Upper lobe of left lung (tissue), 6 donors: ENCODE measurements at places on chromosomes 16 and 17. TPM values are rescaled to one million over a fixed set of nuclear protein-coding genes. Genes with fewer than 3 reads are reported as not detected.

- no peak overlapping the region for H3K4me3 ChIP-seq
- H3K4me1 ChIP-seq: no peaks in the 10 kb centered on the region
- DNase-seq: no peak
Measured at GRCh38 chr17:304461-304860, 48.1 kb downstream of the RPH3AL start.

Gene C16orf46
- total RNA-seq: not detected

DNA sequence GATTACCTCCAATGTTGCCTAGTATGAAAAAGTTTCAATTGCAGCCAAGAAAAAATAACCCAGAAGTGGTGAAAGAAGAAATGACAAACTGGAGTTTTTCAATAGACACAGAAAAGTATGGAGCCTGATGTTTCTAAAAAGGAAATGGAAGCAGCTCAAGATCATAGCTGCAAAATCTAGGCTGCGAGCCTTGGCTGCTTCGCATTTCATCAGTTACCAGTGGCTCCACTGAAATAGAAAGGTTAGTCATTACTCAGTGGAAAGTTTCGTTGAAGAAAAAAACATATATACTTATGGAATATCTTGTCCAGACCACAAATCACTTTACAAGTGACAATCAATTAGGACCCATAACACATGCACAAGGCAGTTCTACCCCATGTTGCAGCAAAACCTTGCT is 206.8 kb upstream of the SOX9 start:
- no peak overlapping the region for H3K27ac ChIP-seq
- H3K4me3 ChIP-seq: no peak overlapping the region
- no peak for DNase-seq
- no peaks in the 10 kb centered on the region for H3K27me3 ChIP-seq

Gene SPEM1
- total RNA-seq: not detected

DNA sequence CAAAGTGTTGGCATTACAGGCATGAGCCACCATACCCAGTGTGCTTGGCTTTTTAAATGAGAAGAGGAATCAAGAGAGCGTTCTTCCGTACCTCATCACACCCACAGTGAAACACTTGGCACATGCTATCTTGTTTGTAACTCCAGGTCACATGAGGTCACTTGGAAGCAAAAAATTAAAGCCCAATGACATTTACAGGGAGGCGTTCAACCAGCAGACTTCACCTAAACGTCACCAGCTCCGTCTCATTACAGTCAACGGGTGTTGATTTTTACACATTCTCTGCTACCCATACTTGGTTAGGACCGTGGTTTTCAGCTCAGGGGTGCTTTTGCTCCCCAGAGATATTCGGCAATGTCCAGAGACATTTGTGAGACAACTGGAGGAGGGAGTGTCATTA is 127.0 kb downstream of the XYLT1 start:
- no peak for DNase-seq
- H3K27ac ChIP-seq: no peak overlapping the region
- peaks cover 11% of the 10 kb centered on the region for H3K4me1 ChIP-seq

Gene NPTX1
- 1.8 TPM for total RNA-seq

- DNase-seq: no peak
- no peaks in the 10 kb centered on the region for H3K4me1 ChIP-seq
- no peaks in the 10 kb centered on the region for H3K27me3 ChIP-seq
- no peak overlapping the region for H3K27ac ChIP-seq
Measured at GRCh38 chr16:54165912-54166865, 120.4 kb downstream of the IRX3 start.

DNA sequence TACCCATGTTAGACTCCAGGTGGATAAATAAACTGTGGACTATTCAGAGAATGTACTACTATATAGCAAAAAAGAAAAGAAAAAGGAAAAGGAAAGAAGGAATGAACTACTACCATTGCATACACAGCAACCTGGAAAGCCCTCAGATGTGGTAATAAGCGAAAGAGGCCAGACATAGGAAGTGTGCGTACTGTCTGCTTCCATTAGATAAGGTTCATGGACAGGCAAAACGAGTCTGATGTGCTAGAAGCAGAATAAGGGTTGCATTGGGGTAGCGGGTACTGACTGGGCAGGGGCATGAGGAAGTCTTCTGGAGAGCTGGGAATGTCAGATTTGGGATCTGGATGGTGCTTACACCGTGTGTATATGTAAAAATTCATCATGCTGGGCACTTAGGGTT is 21.8 kb downstream of the CLEC16A start:
- H3K27me3 ChIP-seq: no peaks in the 10 kb centered on the region
- H3K4me3 ChIP-seq: no peak overlapping the region
- H3K36me3 ChIP-seq: peaks cover 50% of the 10 kb centered on the region

DNA sequence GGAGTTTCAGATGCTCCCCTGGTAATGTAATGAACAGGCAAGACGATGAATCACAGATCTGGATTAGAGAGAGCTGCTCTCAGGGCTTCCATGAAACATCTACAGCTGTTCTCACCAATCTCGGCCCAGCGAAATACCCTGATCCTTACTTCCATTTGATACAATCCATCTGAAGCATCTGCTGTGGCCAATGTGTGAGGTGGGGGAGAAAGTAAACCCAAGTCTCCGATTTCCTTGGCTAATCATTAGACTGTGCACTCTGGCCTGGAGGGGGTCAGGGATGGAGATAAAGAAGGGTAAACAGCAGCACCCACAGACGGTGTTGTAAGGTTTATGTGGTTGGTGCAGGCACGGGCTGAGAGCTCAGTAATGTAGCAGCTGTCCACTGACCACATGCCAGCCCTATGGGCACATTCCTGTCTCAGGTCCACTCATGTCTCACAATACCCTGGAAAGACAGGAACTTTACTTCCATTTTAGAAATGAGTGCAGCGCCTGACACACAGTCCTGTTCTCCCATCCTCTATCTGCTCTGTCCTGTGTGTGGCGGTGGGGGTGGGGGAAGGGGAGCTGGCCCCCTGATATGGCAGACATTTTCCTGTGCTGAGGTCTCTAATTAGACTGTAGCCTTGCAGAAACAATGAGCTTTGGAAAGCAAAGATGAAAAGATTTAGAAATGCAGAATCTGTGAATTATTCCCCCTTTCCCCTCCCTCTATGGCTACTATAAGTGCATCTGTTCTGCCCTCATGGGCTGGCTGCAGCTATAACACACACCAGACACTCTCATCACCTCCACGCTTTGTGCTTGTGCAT is 48.3 kb upstream of the ERN1 start:
- H3K4me1 ChIP-seq: peaks cover 32% of the 10 kb centered on the region
- H3K36me3 ChIP-seq: no peaks in the 10 kb centered on the region
- no peak overlapping the region for H3K27ac ChIP-seq
- H3K27me3 ChIP-seq: no peaks in the 10 kb centered on the region

DNA sequence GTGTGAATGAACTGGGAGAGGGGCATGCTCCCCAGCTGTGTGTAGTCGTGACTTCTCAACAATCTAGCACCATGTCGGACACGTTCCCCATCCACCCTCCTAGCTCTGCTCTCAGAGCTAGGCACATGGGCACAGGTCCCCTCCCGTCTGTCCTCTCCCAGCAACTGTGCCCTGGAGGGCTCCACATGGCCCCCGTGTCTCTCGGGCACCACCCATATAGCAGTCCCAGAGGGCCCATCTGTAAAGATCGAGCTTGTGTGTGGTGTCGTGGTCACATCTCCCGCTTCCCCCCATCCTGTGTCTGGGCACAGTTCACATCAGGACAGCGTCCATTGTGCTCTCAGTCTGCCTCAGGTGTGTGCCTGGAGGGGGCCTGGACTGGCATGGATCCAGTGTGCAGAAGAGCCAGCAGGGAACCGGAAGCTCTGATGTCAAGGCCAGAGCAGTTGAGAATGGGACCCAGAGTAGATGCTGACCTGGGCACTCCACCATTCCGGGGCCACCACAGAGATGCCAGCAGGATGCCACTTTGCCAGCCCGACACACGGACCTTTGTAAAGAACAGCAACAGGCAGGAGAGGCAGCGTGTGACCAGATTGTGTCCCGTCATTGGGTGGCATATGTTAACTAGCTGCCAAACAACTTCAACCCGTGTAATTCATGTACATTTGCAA is 55.7 kb downstream of the MARF1 start:
- no peak overlapping the region for H3K4me3 ChIP-seq
- peaks cover 5% of the 10 kb centered on the region for H3K36me3 ChIP-seq
- H3K27me3 ChIP-seq: no peaks in the 10 kb centered on the region
- no peak for DNase-seq
- H3K27ac ChIP-seq: no peak overlapping the region

GRCh38 chr16:78645657-78646056 is 546.2 kb downstream of the WWOX start:
- H3K4me1 ChIP-seq: no peaks in the 10 kb centered on the region
- DNase-seq: no peak
- no peak overlapping the region for H3K4me3 ChIP-seq
- H3K27ac ChIP-seq: no peak overlapping the region
- no peaks in the 10 kb centered on the region for H3K36me3 ChIP-seq

DNA sequence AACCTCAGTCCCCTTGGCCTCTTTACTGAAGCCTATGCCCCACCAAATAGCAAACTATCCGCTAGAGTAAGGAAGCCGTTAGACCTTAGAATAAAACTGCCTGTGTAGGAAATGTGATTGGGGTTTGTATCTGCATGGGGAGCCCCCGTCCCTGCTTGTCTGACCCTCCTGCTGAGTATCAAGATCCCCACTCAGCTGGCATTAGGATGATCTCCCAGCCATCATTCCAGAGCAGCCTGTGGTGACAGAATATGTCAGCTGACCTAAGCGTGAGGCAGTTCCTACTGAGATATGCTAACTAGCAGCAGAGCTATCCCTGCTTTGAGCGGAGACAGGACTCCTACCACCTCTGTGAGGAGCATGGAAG is 645 bp upstream of the GFOD2 start:
- peak overlapping the region; percentile 92 for H3K27ac ChIP-seq

DNA sequence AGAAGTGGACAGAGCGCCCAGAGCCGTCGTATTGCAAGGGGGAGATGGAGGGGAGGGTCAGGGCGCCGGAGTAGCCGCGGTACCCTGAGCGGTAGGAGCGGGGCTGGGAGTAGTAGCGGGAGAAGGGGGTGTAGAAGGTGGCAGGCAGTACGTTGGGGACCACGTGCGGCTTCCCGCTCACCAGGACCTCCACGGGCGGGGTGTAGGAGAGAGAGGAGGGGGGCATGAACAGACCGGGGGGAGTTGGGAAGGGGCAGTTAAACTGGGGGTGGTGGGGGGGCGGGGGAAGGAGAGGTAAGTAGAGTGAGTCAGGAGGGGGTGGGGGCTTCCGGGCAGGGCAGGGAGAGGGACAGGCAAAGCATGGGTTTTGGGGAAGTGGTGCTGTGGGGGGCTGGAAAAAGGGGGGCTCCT is 16.8 kb downstream of the ST6GALNAC2 start:
- H3K27me3 ChIP-seq: no peaks in the 10 kb centered on the region
- H3K36me3 ChIP-seq: peaks cover 8% of the 10 kb centered on the region
- no peak overlapping the region for H3K27ac ChIP-seq
- peaks cover 23% of the 10 kb centered on the region for H3K4me1 ChIP-seq
- no peak overlapping the region for H3K4me3 ChIP-seq
- no peak for DNase-seq

- no peaks in the 10 kb centered on the region for H3K27me3 ChIP-seq
- DNase-seq: no peak
- no peak overlapping the region for H3K4me3 ChIP-seq
- H3K36me3 ChIP-seq: no peaks in the 10 kb centered on the region
Measured at GRCh38 chr17:17987187-17987896, 14.7 kb downstream of the DRC3 start.

Gene BCL6B
- total RNA-seq: 5.6 TPM

Gene ZNF319
- total RNA-seq: 13.0 TPM

Gene MRPL10
- total RNA-seq: 44.2 TPM

DNA sequence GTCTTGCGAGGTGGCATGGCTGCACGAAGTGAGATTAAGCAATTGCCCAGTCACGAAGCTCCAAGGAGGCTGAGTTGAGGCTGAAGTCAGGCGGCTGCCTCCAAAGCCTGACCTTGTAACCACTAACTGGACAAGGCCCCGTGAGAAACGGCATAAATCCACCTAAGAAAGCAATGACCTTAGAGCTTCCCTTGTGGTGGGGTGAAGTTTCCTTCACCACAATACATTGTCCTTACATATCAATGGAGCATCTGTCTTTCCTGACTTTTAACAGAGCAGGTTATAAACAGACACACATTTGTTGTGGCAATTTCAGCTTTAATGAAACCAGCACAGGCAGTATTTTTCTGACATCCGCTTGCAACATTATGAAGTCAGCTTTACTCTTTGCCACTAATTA is 2.5 kb upstream of the MED9 start:
- no peak overlapping the region for H3K4me3 ChIP-seq
- no peaks in the 10 kb centered on the region for H3K27me3 ChIP-seq
- no peak overlapping the region for H3K27ac ChIP-seq
- no peaks in the 10 kb centered on the region for H3K36me3 ChIP-seq
- peaks cover 21% of the 10 kb centered on the region for H3K4me1 ChIP-seq

DNA sequence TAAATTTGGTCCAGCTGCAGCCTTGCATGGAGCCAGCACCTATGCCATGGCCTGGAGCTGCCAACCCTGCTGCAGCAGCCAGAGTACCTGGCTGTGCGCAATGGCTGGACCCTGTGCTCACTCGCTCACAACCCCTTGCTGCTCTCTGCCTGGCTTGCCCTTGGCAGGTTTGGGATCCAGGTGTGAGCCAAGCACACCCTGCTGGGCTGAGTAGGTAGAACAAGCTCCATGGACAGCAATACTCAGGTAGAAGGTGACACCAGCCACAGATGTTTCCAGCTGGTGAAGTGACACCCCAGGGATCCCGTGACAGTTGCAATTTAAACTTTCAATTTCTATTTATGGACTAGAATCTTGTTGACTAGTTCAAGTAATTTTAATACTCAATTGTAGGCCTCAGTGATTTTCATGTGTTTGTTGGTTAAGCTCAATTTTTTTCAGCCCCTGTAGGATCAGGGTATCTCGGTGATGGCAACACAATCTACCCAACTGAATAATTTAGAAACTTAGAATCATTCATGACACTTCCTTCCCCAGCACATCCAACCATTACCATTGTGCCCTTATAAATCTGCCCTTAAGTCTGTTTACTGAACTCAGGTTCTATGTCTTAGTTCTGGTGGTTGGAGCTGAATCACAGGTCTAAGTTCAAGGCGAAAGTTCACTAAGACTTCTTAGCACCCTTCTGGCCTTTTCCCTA is 480.0 kb downstream of the PMP22 start:
- no peak for DNase-seq
- H3K27ac ChIP-seq: no peak overlapping the region
- H3K36me3 ChIP-seq: no peaks in the 10 kb centered on the region
- no peaks in the 10 kb centered on the region for H3K27me3 ChIP-seq
- H3K4me3 ChIP-seq: no peak overlapping the region

Gene ABCA8
- total RNA-seq: 49.2 TPM

Gene EIF4A3
- total RNA-seq: 58.4 TPM
